Hematopoietic multipotent progenitor cell treated with erythropoietin and hydrocortisone succinate and interleukin-3 and kit ligand, for 15 days (in vitro differentiated cells): ENCODE measurements at places on chromosomes 6 and 20.

- DNase-seq = no peak
Observed at GRCh38 chr6:131692031-131692430, 9.2 kb downstream of the OR2A4 start.

DNA sequence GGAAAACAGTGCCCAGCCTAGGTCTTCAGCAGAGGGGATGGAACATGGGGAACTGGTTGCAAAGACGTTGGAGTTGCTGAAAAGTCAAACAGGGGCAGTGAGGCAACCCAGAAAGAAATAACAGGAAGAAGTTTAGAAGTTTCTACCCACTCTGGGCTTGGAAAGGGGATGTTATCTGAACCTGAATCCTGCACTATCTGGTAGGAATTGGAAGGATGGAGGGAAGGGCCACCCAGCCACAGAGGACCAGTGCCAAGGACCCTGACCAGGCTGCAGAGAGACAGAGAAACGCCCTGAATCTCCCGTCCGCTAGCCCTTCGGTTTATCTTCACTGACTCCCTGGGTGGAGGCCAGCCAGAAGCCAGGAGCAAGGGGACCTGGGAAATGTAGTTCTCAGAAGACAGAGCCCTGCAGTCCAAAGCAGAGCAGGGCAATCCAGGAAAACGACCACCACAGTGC, 217.3 kb upstream of the RREB1 start:
- peak; percentile 81 for DNase-seq

- DNase-seq = no peak
Observed at GRCh38 chr6:63529498-63529897, 42.8 kb upstream of the LOC128125822 start.

- DNase-seq = no peak
Observed at GRCh38 chr6:26118999-26119398, 31.8 kb downstream of the HFE start.

- DNase-seq = no peak
Observed at GRCh38 chr6:49626811-49627210, 9.8 kb downstream of the RHAG start.

GRCh38 chr6:146388736-146389364, 154.8 kb upstream of the RAB32 start:
- DNase-seq = no peak

DNA sequence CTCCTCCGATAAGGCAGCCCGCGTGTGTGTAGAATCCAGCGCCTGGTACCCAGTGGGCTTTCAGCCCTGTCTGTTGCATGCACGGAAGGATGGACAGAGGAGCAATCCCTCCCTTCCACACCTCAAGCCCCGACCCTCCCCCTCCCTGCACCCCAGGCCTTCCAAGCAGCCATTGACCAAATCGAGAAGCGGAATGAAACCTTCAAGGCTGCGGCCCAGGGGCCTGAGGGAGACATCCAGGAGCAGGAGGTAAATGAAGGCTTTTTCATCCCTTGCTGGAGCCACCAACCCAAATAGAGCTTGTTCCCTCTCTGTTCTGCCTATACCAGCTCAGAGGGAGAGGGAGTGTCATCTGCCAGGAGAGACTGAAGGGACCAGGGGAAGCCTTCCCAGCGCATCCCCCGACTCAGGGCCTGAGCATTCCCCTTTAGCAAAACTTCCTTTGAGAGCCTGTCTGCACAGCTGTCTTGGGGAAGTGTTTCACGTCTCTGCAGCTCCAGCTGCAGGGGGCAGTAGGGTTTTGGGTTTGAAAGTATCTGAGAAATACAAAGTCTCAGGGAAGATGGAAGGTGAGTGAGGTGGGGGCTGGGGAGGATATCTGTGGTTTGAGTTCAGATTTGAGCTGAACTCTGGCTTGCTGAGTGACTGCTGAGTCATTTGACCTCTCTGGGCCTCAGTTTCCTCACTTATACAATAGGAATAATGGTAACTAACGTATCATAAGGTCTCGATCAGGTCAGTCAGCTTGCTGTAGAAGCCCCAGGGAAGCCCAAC, 16.1 kb downstream of the FGD2 start:
- DNase-seq = peak; percentile 67

DNA sequence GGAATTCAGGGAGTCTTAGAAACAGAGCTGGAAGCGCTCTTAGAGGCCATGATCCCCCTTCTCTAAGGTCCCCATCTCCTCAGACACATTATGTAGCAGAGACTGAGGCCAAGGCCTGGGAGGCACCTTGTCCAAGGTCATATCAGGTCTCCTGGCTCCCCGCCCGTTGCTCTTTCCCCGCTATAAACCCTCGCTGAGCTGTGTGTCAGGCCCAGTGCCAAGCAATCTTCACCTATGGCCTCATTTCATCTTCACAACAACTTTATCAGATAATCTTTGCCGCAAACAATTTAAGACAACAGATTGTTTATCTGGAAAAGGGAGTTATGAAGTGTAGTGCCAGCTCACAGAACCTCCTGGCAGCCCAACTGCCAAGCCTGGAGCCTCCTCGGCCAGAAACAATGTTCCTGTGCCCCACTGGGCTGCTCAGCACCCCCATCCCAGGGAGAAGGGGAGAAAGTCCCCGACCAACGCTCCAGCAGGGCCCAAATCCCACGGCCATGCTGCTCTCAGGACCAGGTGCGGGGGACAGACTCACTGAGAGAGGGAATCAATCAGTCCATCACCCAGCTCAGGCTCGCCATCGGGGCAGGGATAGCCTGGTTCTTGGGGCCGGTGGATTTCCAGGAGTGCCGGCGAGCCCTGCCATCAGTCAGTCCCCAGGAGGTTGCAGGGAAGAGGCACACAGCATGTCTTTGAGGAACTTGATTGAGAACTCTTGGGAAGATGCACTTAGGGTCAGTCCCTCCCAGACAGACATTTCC, 16.9 kb upstream of the FANCE start:
- DNase-seq = no peak

DNA sequence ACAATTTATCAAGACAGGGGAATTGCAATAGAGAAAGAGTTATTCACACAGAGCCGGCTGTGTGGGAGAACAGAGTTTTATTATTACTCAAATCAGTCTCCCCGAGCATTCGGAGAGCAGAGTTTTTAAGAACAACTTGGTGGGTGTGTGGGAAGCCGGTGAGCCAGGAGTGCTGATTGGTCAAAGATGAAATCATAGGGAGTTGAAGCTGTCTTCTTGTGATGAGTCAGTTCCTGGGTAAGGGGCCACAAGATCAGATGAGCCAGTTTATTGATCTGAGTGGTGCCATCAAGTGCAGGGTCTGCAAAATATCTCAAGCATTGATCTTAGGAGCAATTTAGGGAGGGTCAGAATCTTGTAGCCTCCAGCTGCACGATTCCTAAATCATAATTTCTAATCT, 50.0 kb upstream of the ECI2 start:
- no peak for DNase-seq

DNA sequence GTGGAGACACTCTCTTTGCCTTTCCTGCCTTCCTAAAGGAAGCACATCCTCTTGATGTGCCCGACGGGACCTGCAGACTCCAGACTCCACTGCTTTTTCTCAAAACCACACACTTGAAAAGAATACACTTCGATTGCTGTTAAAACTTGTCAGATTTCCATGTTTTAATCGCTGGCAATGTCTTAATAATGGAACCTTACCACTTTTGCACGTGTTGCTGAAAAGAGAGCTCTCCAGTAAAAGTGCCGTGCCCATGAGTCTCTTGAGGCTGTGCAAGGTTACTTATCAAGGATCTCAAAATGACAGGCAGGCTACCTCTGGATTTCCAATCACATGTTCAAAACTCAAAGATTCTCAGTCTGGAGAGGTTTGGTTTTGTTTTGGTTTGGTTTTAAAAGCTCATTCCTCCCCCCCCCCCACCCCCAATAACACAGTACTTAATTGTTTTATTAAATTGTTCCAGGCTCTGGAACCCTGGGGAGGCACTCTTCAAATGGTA, 12.0 kb upstream of the TFAP2A start:
- no peak for DNase-seq

DNA sequence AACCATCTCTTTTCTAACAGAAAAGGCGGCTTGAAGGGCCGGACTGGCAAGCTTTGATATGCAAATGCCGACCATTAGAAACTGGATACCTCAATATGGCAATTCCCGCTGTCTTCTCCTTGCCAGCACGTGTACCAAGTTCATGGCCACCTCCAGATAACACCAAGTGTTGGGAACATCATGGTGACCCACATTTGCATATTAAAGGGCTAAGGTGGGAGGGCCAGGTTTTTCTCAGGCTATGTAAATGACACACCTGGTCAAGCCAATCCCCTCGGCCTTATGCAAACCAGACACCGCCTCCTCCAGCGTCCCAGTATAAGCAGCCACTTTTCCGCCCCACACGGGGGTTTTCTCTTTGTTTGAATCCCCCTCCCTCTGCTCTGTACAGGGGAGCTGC, 110.7 kb downstream of the DACT2 start:
- no peak for DNase-seq

- DNase-seq = no peak
Observed at GRCh38 chr20:37774156-37774555, 80.3 kb downstream of the CTNNBL1 start.

DNA sequence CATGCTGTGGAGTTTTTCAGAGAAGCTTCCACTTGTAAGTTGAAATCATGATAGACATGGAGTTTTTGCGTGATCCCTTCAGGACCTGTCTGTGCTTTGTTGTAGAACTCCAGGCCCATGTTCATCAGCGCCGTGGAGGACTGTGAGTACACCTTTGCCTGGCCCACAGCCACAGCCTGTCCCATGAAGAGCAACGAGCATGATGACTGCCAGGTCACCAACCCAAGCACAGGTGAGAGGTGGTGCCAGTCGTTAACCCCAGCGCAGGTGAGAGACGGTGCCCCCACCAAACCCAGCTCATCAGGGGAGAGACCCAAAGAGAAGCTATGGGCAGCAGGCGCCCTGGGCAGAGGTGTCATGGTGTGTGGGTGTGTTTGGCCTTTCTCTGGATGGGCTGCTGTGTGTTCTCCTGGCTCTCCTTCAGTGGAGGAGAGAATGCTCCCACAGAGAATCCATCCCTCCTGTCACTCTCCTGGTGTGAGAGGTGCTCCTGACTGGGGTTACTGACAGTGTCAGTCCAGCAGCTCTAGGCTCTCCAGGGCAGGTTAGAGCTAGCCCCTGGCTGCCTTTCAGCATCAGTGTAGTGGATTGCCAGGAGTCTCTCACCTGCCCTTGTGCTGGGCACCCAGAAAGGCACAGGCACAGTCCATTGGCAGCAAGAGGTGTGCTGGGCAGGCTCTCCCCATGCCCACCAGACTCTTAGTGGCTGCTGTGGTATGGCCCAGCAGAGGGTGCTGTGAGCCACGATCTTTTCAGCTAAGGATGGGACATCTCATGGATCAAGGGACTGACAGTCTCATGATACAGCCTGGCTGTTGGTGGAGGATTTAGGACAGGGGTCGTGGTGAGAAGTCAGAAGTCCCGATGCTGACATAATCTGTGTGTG, 49.6 kb upstream of the SLC22A1 start:
- DNase-seq = peak; percentile 55

GRCh38 chr6:71181565-71181964, 107.0 kb upstream of the OGFRL1 start:
- DNase-seq = no peak

- no peak for DNase-seq
Observed at GRCh38 chr6:143039548-143039947, 21.1 kb upstream of the AIG1 start.

- no peak for DNase-seq
Observed at GRCh38 chr6:10412461-10413261, 2.2 kb downstream of the TFAP2A start.

- no peak for DNase-seq
Observed at GRCh38 chr6:113209315-113209714, 647.8 kb upstream of the MARCKS start.

DNA sequence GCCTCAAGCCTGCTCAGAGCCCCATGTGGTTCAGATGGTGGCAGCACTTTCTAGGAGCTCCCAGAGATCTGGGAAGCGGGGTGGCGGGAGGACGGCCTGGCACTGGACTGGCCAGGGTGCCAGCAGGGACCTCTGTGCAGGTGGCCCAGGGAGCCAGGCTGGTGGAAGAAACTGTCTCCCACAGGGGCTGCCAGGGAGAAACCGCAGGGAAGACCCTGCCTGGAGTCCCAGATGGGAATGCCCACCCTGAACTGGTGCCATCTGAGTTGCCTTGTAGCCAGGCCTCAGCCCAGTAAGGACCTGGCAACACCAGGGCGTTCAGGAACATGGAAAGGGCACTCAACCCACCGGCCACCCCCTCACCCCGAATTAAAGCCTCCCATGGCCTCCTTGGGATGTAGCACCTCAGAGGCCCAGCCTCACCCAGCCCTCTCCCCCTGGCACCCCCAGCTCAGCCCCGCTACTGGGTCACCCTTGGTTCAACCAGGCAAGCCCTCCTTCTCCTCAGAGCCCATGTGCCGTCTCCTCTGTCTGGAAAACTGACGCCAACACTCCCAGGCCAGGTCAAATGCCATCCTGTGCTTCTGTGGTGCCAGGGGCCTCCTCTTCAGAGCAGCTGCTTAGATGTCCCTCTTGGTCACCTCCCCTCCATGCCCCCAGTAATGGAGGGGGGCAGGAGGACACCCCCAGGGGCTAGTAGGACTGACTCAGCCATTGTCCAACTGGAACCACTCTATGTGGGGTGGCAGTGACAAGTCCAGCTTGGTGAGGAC, 5.9 kb upstream of the C20orf144 start:
- no peak for DNase-seq

GRCh38 chr20:13684566-13685222, 46.0 kb upstream of the TASP1 start:
- no peak for DNase-seq

- DNase-seq = no peak
Observed at GRCh38 chr6:105978974-105979373, 107.2 kb upstream of the PRDM1 start.

DNA sequence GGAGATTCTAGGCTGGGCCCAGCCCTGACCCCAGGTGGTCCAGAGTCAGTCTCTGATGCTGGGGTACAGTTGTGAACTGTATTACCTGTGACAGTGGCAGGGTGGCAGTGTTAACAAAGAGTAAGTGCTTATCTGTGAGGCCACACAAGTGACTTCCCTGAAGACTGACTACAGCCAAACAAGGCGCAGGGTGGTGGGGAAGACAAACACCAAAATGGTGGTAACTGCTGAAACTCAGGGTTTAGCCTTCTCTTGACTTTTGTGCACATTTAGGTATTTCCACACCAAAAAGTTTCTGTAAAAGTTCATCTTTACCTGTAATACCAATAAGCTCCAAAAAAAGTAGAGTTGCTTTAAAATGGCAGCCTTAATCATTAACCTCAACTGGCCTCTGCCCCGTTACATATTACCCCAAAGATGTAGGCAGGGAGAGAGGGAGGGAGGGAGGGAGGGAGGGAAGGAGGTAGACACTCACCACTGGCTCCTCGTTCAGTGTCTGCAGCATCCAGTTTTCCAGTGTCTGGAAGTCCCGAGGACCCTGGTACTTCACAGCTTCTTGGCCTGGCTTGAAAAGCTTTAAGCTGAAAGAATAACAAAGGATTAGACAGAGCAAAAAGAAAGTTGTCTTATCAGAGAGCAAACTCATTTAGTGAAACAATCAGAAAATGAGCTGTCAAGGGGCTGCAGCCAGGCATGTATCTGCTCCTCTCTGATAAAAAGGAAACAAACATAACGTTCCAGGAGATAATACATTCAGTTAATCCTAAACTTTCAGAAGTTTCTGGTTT, 11.3 kb downstream of the TXNDC5 start:
- DNase-seq = peak; percentile 71
